ENCODE measurements at places on chromosomes 4 and X. TPM values are rescaled to one million over a fixed set of nuclear protein-coding genes. Genes with fewer than 3 reads are reported as not detected.

The CT45A2 gene
- not detected for polyA plus RNA-seq

The MAGEB1 gene
- not detected for polyA plus RNA-seq

The SMARCA1 gene
- polyA plus RNA-seq = 12.6 TPM

The GRIA2 gene
- polyA plus RNA-seq = not detected

The NDP gene
- 0.15 TPM for polyA plus RNA-seq

The FAT1 gene
- polyA plus RNA-seq = 8.7 TPM

The PDE6B gene
- 1.6 TPM for polyA plus RNA-seq

The ALB gene
- 1.2 TPM for polyA plus RNA-seq

The SLAIN2 gene
- 34.8 TPM for polyA plus RNA-seq

The EFHC2 gene
- polyA plus RNA-seq = 1.5 TPM

The WDR13 gene
- 165 TPM for polyA plus RNA-seq

The SPANXN4 gene
- not detected for polyA plus RNA-seq

The MAGEC2 gene
- not detected for polyA plus RNA-seq

The FAM47A gene
- not detected for polyA plus RNA-seq

The COL4A6 gene
- polyA plus RNA-seq = 19.0 TPM

The HSD17B13 gene
- polyA plus RNA-seq = 0.05 TPM

The MTTP gene
- polyA plus RNA-seq = 0.12 TPM

The FOXO4 gene
- polyA plus RNA-seq = 12.1 TPM
